ENCODE measurements at places on chromosomes 3 and 15.

DNA sequence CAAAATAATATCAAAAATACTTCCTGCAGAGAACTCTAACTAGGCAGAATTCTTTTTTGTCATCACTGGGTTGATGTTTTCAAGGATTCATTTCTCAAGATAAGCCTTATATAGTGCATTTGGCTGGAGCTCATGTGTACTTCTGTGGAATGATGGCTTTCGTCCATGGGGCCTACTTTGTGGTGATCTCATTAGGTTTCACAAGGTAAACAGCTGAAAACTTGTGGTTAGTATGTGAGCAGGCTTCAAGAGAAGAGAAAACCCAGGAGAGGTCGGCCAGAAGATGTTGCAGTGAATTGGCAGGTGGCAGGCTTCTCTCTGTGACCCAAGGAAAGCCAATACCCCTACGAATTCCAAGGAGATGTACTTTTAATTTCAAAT, 121.4 kb upstream of the PHLDB2 start:
- no peak for DNase-seq

- no peak for DNase-seq
These were observed 71.5 kb upstream of the MEX3B start for GRCh38 chr15:82117296-82117695.

DNA sequence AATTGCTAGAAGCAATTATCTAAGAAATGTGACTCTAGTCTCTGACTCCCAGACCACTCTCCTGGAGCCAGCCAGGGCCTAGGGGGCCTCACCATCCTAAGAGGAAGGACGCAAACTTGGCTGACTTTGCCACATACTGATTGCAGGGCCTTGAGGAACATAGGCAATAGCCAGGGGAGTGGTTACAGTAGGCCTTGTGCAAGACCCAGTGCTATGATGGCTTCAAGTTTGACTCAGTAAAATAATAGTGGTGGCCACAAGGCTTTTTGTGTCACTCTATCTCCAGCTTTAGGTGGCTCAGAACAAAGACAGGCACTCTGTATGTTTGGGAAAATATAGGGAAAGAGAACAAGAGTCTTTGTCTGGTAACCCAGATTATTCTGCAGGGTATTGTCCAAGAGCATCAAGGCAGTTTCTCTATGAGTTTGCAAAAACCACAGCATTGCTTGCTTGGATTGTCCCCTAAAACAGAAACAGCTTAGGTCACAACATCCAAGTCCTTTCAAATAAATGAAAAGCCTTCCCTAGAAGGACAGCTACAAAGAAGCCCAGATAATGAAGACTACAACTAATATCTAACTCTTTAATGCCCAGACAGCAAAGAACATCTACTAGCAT, 631.5 kb downstream of the PYDC2 start:
- DNase-seq = no peak

- no peak for DNase-seq
These were observed 180.9 kb upstream of the TLE3 start for GRCh38 chr15:70278644-70279043.

DNA sequence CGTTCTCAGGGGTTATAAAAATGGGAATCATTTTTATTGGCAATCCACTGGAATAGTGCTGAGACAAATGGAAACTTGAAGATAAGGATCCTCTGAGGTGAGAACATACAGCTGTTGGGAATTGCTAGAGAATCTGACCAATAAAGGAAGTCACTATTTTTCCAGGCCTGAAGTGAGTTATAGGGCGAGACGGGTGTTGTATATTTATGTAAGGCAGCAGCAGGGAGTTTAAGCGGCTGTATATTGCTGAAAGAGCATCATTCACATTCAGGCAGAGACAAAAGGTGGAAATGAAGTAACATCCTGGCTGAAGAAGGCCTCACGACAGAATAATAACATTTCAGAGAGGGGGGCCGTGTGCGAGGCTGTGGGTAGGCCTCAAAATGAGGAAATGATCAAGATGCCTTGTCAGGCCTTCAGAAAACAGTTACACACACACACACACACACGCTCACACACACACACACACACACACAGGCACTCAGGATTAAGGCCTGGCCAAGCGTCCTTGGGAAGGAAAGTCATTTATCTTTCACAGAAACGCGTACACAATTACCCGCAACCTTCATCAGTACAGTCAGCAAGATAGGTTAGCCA, 964.9 kb upstream of the NR2F2 start:
- DNase-seq = no peak
